Right hindlimb (tissue), 1 donor: ENCODE measurements at places on chromosomes 5 and 9.

DNA sequence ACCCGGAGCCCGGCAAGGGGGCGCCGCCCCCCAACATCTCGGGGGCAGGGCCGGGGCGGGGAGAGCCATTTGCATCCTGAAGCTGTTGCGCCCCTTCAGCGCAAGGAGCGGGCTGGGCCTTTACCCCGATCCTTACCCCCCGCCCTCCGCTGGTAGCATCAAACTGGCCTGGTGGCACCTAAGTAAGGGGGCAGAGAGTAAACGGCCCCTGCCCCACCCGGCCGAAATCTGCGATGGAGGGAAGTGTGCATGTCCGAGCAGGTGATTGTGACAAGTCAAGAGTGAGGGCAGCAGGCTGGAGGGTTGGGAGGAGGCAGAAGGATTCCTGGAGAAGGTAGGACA is 101.2 kb downstream of the ESM1 start:
- DNase-seq: no peak

DNA sequence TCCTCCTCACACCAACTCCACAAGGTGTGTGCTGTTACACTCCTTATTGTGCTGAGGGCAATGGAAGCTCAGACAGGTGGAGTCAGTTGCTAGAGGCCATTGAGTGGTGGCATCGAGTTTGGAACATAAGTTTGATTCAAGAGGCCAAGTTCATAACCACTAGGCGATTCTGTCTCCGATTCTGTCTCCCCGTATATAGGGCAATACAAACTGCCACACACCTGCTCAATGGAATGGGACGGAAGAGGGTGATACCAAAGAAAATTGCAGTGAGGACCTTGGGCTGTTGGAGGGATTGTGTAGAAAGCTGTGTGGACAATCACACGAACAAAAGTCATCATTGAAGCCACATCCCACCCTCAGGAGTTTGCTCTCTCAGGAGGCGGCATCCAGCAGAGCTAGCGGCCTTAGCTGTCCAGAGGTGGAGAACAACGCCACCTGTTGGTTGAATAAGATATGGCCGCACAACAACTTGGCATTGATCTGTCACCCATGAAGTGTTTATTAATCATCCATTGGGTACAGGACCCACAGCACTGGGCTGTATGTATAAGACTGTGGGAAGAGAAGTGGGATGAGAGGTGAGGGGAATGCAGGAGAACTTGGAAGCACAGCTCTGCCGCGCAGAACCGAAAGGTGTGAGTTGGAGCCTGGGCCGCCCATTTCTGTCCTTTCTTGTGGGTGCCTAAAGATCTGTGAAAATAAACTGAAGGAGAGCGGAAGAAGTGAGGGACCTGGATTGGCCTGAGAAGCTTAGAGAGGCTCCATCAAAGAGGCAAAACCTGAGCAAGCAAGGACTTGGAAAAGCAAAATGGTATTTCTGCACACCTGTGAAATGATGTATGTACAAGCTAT is 16.1 kb upstream of the NEUROG1 start:
- peak; percentile 76 for DNase-seq

DNA sequence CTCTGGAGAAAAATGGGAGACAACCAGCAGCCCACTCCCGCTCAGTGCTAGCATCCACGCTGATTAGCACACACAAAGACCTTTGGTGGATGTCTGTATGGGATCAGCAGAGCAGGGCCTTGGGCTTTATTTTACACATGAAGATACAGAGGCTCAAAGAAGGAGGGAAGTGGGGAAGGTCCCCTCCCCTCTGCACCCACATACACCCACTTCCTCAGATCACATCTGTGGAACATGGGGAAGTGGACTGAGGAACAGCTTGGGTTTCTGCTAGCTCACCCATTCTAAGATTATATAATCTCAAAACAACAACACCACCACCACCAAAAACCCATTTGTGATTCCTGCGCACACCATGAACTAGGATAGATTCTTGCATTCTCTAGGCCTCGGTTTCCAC is 14.0 kb downstream of the GGTA1 start:
- DNase-seq: no peak

- no peak for DNase-seq
Observed at GRCh38 chr5:134008266-134008749, 3.5 kb upstream of the VDAC1 start.

- no peak for DNase-seq
Observed at GRCh38 chr9:82492274-82492673, 503.7 kb downstream of the SPATA31D1 start.

GRCh38 chr9:112925058-112925641 is 34.5 kb upstream of the SLC46A2 start:
- no peak for DNase-seq

- DNase-seq: no peak
Observed at GRCh38 chr9:27348785-27349697, 52.1 kb upstream of the EQTN start.

GRCh38 chr5:143931476-143931875 is 119.5 kb downstream of the HMHB1 start:
- peak; percentile 35 for DNase-seq
